ENCODE measurements at places on chromosomes 12 and 14.

GRCh38 chr12:101942250-101942605 lies 64.8 kb downstream of the DRAM1 start:
- no peak for DNase-seq

GRCh38 chr14:60643463-60644314 lies 5.6 kb downstream of the SIX1 start:
- DNase-seq, result no peak

DNA sequence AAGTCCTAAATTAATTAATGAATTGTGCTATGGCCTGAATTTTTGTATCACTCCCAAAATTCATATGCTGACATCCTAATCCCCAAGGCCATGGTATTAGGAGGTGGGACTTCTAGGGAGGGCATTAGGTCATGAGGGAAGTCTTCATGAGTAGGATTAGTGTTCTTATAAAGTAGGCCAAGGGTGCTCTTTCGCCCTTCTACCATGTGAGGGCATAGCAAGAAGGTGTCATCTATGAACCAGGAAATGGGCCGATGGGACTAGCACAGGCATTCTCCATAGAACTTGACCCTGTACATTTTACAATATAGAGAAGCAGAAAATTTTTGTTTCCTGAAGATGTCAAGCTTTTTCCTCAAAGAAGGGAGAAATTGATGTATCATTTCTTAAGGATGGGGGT lies 12.5 kb downstream of the SYT10 start:
- no peak for DNase-seq

DNA sequence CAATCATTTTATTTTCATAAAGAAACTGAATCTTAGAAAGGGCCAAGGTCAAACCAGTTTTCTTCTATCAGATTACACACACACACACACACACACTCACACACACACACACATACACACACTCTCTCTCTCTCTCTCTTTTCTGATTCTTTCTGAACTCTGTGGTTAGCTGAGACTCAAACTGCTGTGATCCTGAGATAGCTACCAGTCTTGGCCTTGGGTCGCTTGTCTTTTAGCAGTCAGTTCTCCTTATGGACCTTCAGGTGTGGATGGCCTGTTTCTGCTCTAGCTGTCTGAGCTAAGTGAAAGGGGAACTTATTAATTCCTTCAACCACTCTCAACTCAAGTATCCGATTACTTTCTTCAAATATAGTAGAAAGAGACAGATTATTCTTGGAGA lies 145.1 kb downstream of the GRIP1 start:
- no peak for DNase-seq

GRCh38 chr12:104999347-104999685 lies 13.2 kb downstream of the NOPCHAP1 start:
- no peak for DNase-seq
